Stimulated activated CD8-positive, alpha-beta memory T cell treated with anti-CD3 and anti-CD28 coated beads, Interleukin-7, amount 100 ng/mL, for 1 hour (primary cell): ENCODE measurements at places on chromosomes 7 and 10.

DNA sequence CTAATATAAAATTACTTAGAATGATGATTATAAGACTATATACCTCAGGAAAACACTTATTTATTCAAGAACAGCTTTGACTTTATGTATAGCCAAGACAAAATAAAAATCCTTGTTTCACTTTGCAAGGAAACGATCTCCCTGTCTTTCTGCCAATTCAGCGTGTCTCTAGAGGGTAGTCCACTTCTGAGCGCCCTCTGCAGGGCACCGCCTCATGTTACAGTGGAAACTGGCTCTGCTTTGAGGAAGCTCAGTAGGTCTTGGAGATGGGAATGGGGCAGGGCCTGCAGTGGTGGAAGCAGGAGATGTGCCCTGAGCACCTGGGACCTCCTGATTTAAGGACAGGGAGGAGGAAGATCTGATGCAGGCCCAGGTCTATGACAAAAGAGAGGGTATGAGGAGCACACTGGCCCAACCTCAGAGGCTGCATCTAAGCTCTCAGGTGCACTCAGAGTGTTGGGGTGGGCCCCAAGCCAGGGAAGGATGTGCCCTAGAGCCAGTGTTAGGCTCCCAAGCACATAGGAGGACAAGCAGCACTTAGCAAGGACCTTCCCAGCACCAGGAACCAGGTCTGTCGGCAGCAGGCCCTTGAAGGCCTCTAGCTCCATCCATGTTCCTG, 481.0 kb downstream of the TNS3 start:
- DNase-seq: no peak

- no peak for DNase-seq
These were observed 117.6 kb upstream of the JCAD start for GRCh38 chr10:30176776-30177533.

DNA sequence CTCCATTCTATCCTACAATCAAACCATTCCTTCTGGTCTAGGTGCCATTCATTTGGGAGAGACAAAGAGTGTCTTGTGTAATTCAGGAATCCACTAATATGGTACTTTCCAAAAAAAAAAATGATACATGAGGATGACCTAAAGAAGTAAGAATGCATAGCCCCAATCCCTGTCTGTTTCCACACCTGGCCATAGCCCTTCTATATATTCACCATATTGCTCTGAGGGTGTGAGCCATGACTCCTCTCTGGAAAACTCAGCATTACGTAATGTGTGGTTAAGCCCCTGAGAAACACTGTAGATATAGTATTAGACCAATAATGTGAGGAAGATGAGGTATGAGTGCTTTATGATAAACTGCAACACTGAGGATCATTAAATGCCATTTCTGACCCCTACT, 592.7 kb downstream of the INHBA start:
- no peak for DNase-seq

GRCh38 chr10:113183573-113183972, 233.5 kb downstream of the TCF7L2 start:
- DNase-seq: no peak

- no peak for DNase-seq
These were observed 10.6 kb downstream of the PDE6C start for GRCh38 chr10:93622942-93623341.

- no peak for DNase-seq
These were observed 1.5 kb upstream of the CHCHD1 start for GRCh38 chr10:73780301-73780700.

GRCh38 chr7:19561121-19561805, 147.6 kb downstream of the POLR1F start:
- no peak for DNase-seq

- no peak for DNase-seq
These were observed 58.5 kb downstream of the MACC1 start for GRCh38 chr7:20158684-20159083.

GRCh38 chr10:44969854-44970253, 8.8 kb downstream of the DEPP1 start:
- DNase-seq: no peak

DNA sequence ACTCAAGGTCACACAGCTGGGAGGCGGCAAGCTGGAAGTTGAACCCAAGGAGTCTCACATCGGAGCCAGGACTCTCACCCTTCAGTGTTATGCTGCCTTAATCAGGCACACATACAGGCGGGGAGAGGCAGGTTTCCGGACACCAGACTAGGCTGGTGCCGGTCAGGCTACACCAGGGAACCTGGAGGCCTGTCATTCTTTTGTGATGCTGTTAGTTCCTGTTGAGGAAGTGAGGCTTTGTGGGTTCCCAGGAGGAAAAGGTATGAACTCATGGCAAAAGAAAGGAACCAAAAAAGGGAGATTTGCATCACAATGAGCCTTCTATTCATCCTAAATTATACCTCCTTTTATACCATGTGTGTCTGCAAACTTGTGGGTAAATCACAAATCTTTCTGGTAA, 103.8 kb downstream of the TCF7L2 start:
- DNase-seq: no peak
